A549 treated with GW870086 at 1 μM for 4 hours (cell line): ENCODE measurements at places on chromosomes 1 and 21. TPM values are rescaled to one million over a fixed set of nuclear protein-coding genes. Genes with fewer than 3 reads are reported as not detected.

The S100A12 gene
- total RNA-seq = not detected in 5 replicates

The VSIG8 gene
- not detected in 5 replicates for total RNA-seq

The GBP6 gene
- not detected in 5 replicates for total RNA-seq

The SHISAL2A gene
- total RNA-seq = 0.29 to 0.47 TPM (median 0.39 TPM) in 4 of 5 replicates, not detected in the other

The DAB1 gene
- total RNA-seq = not detected in 5 replicates

The DPYD gene
- 1.5 to 2.4 TPM (median 1.8 TPM) in 5 replicates for total RNA-seq

The UMODL1 gene
- not detected in 5 replicates for total RNA-seq

The CLCA1 gene
- not detected in 5 replicates for total RNA-seq

The PLD5 gene
- 1.5 to 2.8 TPM (median 1.7 TPM) in 5 replicates for total RNA-seq

The SLC35E2B gene
- 9.1 to 12.8 TPM (median 12.1 TPM) in 5 replicates for total RNA-seq

The LCE2A gene
- total RNA-seq = not detected in 5 replicates

The DNAJC28 gene
- total RNA-seq = 0.17 to 0.49 TPM (median 0.29 TPM) in 5 replicates

The RPE65 gene
- not detected in 5 replicates for total RNA-seq

The UBL4B gene
- not detected in 5 replicates for total RNA-seq

The ATP1A4 gene
- not detected in 5 replicates for total RNA-seq

The HTR6 gene
- 0.07 to 0.14 TPM (median 0.14 TPM) in 5 replicates for total RNA-seq

The ADGRL4 gene
- total RNA-seq = not detected in 5 replicates

The CRP gene
- total RNA-seq = not detected in 5 replicates

The LRRC71 gene
- total RNA-seq = 0.11 to 0.22 TPM (median 0.19 TPM) in 3 of 5 replicates, not detected in the others
